Effector memory CD4-positive, alpha-beta T cell (primary cell): ENCODE measurements at places on chromosomes 16 and 17.

DNA sequence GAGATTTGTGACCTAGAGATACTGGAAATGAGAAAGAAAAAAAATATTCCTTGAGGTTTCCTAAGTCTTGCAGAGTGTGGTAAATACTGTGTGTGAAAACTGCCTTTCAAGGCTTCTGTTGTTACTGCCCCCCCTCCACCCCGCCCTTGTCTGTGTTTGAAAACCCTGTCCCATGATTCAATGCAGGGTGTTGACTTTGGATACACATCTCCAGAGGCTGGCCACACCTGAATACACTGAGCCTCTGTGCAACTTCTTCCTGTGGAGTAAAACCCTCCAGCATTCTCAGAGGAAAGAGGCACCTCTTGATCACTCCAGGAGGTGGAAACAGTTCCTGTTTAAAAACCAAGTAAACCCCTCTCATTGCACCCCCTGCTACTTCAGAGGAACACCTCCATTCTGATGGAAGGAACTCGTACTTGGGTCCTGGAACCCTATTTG, 123.0 kb upstream of the CACNG5 start:
- no peak for DNase-seq

- no peak for DNase-seq
Measured at GRCh38 chr16:81630635-81631031, 148.5 kb upstream of the PLCG2 start.

DNA sequence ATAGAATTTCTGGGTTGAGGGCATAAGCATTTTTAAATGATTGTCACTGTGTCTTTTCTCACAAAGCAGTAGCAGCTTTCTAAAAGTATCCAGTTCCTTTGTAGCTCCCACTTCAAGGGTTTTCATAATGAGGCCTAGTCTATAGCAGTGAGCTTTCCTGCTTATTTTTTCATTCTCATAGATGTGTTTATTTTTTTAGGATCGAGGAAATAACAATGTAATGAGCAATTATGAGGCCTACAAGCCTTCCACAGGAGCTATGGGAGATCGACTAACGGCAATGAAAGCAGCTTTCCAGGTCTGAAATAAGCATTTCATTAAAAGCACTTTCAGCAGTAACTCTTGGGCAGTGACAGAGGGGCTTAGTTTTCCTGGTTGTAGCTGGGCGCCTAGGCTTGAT, 10.6 kb upstream of the PSMC5 start:
- no peak for DNase-seq

- DNase-seq: peak; percentile 59
Measured at GRCh38 chr16:58198022-58198683, at the start of gene CSNK2A2. TSS of gene CSNK2A2 (minus strand) at chr16:58198106. CDS start at chr16:58197736, 370 bp downstream.

GRCh38 chr17:83186226-83186625, 106.8 kb downstream of the METRNL start:
- DNase-seq: no peak

GRCh38 chr17:76901542-76902197, 33.5 kb downstream of the MGAT5B start:
- no peak for DNase-seq

DNA sequence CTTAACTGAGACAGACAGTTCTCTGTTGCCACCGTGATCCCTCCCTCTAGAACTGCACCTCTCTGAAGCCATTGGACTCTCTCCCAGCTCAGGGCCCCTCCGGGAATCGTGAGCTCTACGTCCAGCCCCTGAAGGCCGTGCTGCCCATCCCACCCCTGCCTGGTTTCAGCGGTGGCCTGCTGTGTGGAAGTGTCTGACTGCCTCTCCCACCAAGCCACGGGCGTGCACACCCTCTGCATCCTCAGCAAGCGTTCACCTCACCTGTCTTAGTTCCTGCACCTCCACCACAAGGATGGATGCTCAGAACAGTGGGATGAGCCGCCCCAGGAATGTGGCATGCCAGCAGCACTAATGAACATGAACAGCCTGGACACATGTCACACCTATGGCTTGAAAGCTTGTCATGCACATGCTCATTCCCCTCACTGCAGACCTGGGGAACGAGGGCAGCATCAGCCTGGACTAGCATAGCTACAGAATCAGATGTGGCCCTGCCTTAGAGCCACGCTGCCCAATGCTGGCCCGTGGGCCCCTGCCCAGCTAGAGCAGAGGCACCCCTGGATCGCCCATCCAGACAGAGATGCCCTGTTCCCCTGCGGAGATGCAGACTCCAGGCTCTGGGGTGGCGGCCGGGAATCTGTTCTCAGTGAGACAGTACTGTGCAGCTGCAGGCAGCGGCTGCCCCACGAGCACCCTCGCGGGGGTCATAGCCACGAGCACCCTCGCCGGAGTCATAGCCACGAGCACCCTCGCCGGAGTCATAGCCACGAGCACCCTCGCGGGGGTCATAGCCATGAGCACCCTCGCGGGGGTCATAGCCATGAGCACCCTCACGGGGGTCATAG, 73.7 kb upstream of the CHMP6 start:
- no peak for DNase-seq

DNA sequence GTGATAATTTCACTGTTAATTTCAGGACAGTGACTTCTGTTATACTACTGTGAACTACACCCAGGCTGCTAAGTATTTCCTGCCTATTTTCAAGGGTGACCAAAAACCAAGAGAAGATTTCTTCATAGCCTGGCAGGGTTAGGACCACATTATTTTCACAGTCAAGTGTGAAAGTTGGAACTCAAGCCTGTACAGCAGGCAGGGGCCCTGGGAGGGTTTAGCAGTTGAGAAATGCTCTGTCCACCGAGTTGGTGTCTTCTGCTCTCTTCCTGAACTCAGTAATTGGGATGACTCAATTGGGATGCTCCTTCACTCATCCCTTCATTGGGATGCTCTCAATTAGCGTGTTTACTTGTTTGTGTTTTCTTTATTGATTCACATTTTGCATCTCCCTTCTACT, 347.3 kb upstream of the CDH11 start:
- DNase-seq: no peak

GRCh38 chr17:78966123-78966813, 13.5 kb downstream of the LGALS3BP start:
- no peak for DNase-seq

DNA sequence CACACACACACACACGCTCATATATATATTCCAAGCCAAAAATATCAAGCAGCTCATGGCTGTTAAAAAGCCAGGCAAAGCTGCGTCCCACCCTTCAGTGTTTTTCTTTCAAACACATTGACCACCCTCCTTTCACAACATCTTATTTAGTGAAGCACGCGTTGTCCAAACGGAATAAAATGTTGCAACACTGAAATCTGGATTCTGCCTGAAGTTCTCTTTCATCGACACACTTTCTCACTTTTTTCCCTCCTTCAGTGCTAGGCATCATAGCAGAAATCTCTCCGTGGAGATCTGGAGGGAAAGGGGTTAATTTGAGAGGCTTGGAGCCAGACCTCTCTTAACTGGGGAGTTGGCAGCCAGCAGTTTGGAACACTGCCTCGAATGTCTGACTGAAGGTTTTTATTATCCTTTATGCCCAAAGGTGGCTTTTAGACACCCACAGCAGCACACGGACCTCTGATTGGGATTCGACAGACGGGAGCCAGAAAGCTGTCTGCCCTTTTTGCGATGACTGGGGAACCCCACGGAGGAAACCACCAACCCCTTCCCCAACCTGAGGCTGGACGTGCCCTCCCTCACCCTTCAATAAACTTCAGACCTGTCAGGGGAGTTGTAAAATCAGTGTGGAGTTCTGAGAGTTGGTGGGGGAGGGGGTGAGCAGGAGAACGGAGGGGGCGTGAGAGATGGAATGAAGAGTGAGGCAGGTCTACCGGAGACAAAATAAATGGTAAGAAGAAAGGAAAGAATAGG, 833.6 kb upstream of the SOX9 start:
- no peak for DNase-seq

DNA sequence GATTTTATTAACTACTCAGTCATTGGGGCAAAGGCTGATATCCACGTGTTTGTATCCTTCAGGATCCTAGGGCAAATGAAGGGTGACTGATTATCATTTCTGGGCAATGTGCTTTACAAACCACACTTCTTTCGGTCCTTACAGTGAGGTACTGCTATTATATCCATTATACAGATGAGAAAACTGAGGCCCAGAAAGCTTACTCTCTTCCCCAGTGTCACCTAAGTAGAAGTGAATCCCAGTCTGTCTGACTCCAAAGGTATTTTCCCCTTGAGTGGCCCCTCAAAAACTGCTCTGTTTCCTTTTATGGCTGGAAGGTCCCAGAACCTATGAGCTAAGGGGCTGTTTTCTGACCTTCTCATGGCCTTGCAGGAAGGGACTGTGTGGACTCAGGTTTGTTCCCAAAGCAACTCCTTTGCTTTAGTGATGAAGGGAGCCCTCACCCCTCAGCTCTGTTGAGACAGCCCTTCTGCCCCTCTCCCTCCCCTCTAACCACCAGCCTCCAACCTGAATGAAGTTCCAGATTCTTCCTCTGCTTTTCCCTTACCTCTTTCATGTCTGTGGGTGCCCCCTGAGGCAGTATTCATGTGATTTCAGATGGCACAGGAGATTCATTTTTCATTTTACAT, 27.4 kb upstream of the ADGRG1 start:
- DNase-seq: no peak

- no peak for DNase-seq
Measured at GRCh38 chr17:41683441-41684007, 5.2 kb upstream of the EIF1 start.

DNA sequence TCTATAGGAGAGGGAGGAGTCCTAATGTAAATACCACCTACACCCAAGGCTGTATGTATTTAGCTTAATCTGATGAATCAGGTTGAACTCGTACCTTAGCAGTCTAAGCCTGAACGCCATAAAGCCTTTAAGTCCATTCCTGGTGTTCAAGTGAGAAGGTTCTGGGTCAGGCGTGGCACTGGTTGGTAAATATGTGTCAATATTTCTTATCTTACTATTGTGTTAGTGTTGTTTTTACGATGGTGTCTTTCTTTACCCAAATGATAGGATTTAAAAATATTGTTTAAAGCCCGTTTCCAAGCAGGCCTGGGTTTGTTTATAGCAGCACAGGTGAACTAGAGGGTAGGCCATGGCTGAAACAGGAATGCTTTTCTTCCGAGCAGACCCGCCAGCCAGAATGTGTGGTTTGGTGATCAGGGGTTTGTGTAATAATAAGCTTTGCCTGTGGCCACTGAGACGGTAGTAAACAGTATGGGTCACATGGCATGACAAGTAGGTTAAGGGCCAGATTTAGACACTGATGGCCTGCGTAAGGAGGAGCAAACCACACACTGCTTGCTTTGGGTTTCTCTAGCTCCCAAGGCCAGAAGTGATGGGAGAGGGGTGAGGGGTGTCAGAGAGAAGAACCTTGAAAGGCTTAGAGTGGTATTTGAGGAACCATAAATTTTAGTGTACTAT, 3.3 kb downstream of the TMEM94 start:
- no peak for DNase-seq

- no peak for DNase-seq
Measured at GRCh38 chr17:18332909-18333489, 17.9 kb downstream of the SMCR8 start.

DNA sequence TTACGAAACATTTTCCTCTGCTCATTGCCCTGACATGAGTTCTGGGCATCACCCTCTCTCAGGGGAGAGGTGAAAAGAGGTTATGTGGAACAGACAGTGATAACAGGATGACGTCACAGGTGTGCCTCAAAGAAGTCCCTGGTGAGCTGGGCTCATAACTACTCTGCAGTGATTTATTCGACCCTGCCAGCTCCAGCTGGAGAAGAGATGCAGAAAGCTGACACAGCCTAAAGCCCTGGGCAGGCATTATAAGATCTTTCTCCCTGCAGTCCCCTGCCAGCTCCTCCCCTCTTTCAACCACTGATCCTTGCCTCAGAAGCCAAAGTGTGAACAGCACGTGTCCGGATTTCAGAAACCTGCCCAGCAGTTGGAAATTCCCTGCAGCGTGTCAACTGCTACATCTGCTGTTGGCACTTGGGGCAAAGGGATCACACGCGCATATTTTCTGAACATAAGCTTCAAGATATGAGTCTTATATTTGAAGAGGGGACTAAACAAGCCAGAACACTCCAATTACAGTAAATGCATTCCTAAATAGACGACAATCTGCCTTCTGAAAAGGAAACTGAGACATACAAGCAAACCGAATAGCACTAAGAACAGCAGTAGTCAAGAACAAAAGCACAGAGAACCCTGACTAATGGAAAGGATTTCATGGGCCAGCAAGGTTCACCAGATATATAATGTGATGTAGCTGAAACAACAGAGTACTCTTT, 80.5 kb downstream of the SMG6 start:
- peak; percentile 56 for DNase-seq

DNA sequence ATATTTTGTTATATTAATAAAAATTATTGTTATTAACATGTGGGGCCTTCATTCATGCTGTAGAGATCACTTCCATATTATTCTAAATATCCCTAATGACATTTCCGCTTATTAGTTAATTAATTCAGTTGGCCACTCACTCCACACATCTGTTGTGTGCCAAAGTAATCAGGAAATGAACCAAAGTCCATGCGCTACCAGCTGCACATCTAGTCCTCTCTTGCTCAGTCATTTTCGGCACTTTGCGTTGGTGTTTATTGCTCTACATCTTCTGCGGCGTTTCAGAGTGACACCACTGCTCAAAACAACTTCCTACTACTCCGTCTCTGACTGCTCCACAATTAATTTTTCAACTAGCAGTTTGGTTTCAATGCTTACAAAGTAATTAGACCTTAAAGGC, 101.4 kb upstream of the ZFHX3 start:
- no peak for DNase-seq

- no peak for DNase-seq
Measured at GRCh38 chr16:81700071-81700779, 78.9 kb upstream of the PLCG2 start.

DNA sequence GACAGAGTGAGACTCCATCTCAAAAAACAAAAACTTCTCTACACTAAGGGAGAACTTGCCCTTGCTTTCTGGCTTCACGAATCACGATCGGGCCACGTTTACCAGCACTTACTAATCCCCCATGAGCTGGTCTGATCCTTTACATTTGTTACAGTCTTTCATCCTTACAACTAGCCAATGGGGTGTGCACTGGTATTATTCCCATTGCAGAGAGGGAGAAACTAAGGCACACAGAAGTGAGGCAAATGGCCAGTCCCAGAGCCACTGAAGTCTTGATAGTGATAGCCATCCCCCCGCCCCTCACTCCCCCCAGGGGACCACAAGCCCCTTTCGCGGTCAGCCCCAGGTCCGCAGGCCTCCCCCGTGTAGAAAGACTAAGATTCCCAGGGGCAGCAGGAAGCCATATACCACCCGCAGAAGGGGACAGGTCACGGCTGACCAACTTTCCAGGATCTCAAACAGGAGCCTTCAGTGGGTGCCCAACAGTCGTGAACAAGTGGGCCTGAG, 868 bp downstream of the NATD1 start:
- no peak for DNase-seq

GRCh38 chr16:23724096-23724784, 11.2 kb upstream of the ERN2 start:
- DNase-seq: no peak

- no peak for DNase-seq
Measured at GRCh38 chr16:14369734-14370598, 260.1 kb downstream of the PARN start.

DNA sequence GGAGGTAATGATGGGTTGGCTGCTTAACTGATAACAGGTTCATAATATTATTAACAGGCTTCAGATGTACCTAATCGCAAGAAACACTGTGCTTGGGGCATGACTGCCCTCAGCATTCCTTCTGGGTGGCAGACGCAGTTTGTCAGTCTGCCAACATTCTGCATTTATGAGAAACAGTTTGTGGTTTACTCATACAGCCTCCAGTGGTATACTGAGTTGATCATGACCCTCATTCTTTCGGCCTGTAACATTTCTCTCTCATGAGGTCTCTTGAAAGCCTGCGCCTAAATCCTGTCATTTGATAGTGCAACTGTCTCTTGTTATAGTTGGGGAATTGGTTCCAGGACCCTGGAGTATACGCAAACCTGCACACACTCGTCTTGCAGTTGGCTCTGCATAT, 4.9 kb upstream of the RUSF1 start:
- no peak for DNase-seq

GRCh38 chr16:71480956-71481355, 8.2 kb downstream of the ZNF19 start:
- no peak for DNase-seq
